KG1 (cell line): ENCODE measurements at places on chromosomes 6 and 20.

- no peak for DNase-seq
Observed at GRCh38 chr6:1679031-1679687, 69.4 kb downstream of the FOXC1 start.

GRCh38 chr6:95856876-95857364 is 158.9 kb upstream of the FUT9 start:
- no peak for DNase-seq

DNA sequence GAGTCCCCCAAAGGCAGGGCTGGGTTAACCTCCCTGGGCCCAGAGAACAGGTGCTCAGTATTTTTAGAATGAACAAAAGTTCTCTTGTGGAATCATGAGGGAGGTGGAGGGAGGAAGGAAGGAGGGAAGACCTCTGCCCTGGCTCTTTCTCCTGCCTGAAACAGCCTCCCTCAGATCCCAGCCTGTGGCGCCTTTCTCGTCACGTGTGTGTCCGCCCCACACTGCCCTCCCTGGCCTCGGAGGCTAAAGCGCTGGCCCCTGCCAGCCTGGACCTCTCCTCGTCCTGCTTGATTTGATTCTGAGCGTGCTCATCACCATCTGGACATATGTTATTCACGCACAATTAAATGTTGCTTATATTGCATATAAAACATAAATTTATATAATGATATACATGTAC is 40.9 kb downstream of the PHACTR3 start:
- no peak for DNase-seq

GRCh38 chr6:87879132-87879861 is 168.3 kb upstream of the SPACA1 start:
- DNase-seq = no peak

- DNase-seq = no peak
Observed at GRCh38 chr6:17038316-17038715, 63.5 kb upstream of the STMND1 start.
